ENCODE measurements at places on chromosomes 2 and 18.
A peak's percentile ranks its signal among the peaks of the same experiment; 100 is the strongest.

DNA sequence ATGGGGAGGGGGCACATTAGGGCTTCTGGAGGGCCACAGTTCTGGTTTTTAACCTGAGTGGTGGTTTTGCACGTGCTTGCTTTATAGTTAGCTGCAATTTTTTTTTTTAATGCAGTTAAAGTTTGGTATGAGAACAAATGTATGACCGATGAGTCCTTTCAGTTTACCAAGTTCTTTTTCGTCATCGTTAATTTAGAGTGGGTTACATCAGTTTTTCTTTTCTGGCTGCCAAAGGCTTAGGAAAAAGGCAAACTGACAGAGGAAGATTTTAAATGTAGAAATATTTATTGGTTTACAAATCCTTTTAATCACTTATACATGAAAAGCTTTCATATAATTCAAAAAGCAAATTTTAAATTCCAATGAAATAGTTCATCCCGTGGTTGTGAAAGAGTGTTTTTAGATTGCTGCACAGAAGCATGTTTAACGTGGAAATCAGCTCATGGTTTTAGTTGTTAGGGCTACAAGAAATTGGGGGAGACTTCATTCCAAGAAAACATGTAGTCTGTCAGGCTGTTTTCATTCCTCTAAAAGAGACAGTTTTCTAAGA, 82.9 kb downstream of the MSH2 start:
- DNase-seq = no peak

DNA sequence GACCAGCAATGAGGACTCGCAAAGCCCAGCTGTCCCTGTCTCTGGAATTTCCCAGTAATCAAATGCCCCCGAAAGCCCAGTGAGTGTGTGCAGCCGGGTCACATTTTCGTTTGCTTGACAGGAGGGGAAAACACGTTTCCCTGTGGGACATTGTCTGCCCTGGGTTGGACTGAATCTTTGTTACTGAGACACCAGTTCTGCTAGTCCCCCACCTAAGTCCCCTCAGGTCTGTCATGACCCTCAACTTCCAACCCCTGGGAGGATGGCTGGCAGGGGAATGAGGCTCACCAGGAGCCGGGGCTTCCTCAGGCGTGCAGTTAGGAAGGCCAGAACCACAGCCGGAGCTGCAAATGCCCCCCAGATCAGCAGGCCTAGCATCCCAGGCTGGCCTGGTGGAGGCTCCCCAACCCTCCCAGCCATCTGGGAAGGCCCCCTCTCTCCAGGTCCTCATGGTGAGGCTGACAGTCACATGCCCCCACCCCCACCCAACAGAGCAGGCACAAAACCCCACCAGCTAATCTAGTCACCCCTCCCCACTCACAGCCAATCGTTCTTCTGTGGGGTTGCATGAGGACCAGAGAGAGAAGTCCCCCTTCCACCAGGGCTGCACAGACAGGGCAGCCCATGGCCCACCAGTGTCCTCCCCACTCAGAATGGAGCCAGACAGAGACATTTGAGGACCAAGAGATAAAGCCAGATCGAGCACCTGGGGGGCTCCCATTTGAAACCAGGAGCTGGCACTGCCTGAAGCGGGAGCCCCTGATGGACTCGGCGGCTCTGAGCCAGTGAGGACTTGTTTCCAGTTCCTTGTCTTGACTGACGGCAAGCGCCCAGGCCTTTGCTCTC, 33.6 kb downstream of the CYP26B1 start:
- DNase-seq = no peak

GRCh38 chr18:12417687-12418086, 10.0 kb downstream of the PRELID3A start:
- no peak for DNase-seq

- DNase-seq = no peak
Observed at GRCh38 chr2:33146102-33146501, 199.3 kb downstream of the LTBP1 start.

DNA sequence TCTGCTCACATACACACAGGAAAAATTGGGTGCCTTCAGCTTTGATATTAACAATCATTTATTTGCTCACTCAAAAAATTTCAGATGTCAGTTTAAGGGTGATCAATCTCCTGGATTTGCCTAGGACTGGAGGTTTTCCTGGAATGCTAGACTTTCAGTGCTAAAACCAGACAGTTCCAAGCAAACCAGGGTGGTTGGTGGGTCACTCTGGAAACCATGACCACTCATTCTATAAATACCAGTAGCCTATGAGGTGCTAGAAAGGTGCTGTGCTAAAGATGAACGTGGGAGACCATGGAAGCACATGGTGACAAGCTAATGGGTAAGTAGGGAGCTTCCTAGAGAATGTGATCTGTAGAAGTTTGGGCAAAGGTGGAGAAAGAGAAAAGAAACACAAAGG, 25.4 kb upstream of the STPG4 start:
- DNase-seq = no peak

DNA sequence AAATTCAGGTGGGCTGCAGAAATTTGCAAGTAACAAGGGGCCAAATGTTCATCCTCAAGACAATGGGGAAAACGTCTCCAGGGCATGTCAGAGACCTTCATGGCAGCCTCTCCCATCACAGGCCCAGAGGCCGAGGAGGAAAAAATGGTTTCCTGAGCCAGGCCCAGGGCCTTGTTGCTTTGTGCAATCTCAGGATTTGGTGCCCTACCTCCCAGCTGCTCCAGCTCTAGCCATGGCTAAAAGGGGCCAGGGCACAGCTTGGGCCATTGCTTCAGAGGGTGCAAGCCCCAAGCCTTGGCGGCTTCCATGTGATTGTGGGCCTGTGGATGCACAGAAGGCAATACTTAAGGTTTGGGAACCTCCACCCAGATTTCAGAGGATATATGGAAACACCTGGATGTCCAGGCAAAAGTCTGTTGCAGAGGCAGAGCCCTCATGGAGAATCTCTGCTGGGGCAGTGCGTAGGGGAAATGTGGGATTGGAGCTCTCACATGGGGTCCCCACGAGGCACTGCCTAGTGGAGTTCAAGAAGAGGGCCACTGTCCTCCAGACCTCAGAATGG, 29.2 kb downstream of the RPRD1A start:
- DNase-seq = no peak

- DNase-seq = no peak
Observed at GRCh38 chr2:69493268-69493667, 56.0 kb upstream of the NFU1 start.

GRCh38 chr18:21682371-21683051, 22.1 kb downstream of the ABHD3 start:
- no peak for DNase-seq

DNA sequence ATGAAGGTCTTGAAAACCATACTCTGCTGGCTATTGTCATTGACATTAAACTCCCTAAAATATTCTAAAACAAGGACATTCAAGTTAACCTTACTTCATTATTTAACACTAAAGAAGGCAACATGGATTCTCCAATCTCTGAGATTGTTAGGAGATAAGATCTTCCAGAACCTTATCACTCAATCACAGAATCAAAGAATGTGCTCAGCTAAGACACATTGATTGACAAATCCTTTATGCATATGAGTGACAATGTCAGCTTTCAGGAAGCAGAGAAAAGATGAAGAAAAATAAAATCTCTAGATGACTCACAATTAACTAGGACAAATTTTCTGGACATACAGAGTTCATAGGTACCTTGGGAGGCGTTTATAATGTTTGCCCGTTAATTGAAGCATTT, 787.2 kb downstream of the TSN start:
- DNase-seq = no peak

DNA sequence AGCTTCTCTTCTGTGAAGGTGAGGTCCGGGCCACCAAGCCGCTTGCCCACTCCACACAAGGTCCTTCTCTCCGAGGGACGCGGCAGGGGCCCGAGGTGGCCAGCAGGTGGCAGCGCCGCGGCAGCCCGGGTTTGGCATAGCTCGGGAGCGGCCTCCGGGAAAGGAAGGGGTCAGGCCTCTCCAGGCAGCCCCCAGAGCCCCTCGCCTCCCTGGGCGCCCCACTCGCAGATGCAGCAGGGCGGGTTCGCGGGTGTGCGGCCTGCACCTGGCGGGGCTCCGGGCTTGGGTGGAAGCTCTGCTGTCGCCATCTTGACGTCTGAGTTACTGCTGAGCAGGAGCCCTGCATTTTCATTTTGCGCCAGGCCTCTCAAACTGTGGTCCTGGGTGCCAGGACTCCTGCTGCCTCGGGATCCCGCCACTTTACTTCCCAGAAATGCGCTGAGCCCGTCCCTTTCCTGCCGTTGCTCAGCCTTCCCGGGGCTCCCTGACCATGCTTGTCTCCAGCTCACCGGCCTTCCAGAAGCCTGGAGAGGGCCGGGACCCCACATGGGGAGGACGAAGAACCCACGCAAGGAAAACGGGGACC, 18.6 kb upstream of the NCL start:
- peak; percentile 85 for DNase-seq

GRCh38 chr18:13499803-13500202, 226.6 kb downstream of the FAM210A start:
- no peak for DNase-seq

DNA sequence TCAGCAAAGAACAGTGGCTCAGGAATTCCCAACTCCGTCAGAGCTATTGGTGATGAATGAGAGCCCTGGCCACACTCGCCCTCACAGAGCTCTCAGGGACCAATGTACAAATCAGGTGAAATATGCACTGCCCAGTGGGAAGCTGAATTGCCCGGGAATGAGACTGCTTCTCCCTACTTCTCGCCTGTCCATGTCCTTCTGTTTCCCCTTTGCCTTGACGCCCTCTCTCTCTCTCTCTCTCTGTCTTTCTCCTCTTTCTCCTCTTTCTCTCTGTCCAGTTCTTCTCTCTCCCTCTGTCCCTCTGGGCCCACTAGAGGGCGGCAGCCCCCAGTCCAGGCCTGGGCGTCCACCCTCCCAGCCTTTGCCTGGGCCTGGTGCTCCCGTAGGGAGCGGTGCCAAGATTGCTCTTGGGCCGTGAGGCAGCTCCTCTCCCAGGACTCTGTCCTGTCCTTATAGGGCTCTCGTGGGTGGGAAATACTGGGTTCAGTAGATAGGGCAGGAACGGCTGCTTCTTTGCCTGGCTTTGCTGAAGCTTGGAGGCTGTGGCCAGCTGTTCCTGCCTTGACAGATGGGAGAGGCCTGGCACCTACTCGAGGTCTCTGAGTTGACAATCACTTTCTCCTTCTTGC, 28.4 kb upstream of the PUM2 start:
- DNase-seq = no peak

DNA sequence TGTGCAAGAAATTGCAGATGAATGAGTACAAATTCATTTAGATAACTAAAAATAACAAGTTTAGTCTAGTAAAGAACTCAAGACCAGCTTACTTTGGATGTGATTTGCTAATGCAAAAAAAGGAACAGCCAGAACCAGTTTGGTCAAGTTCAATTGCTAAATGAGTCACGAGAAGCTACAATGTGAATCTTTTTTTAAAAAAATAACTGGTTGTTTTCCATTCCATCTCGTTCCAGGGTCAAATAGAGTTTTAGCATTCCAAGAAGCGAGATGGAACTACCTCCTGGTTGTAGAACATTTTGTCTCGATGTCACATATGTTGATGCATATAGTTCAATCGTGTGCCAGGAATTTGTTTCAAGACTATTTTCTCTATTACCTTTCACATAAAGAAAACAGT, 65.0 kb upstream of the IKZF2 start:
- DNase-seq = no peak

DNA sequence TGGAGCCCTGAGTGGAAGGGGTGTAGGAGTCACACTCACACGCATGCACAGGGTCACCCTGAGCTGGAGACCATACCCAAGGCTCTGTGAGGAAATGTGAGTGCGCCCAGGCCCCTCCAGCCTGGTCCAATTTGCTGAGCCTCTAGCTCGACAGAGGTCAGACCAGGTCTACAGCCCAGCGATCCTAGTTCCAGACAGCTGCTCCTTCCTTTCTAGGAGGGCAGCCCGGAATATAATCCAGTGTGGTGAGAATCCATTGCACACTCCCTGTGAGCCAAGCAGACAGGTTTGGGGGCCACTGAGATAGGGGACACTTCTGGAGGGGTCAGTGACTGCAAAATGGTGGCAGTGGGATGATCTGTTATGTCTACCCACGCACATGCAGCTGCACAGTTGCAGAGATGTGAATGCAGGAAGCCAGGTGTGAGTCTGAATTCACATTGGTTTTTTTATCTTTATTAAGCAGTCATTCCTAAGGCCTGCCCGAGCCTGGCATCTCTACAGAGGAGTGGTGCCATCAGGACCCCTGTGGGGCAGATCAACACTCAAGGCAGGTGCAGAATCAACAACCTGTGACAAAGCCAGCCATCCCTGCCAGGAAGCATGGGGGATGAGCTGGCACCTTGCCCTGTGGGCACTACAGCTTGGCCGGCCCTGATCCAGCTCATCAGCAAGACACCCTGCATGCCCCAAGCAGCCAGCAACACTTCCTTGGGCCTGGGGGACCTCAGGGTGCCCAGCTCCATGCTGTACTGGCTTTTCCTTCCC, at the start of gene GPR148:
Gene GPR148 (plus strand): TSS at position 522 of the 768 bp plus-strand sequence. CDS start 82 bp downstream, at position 604.
- no peak for DNase-seq

- DNase-seq = no peak
Observed at GRCh38 chr2:173596244-173596643, 241.6 kb downstream of the CDCA7 start.

GRCh38 chr18:8616028-8616401, 6.8 kb downstream of the RAB12 start:
- DNase-seq = no peak

- DNase-seq = no peak
Observed at GRCh38 chr2:229980431-229981184, 58.3 kb downstream of the FBXO36 start.

Data from GM12891 (cell line).